ENCODE measurements at places on chromosomes 7 and 10.

- DNase-seq, result no peak
These were observed 2.3 kb upstream of the SMKR1 start for GRCh38 chr7:129499999-129500398.

DNA sequence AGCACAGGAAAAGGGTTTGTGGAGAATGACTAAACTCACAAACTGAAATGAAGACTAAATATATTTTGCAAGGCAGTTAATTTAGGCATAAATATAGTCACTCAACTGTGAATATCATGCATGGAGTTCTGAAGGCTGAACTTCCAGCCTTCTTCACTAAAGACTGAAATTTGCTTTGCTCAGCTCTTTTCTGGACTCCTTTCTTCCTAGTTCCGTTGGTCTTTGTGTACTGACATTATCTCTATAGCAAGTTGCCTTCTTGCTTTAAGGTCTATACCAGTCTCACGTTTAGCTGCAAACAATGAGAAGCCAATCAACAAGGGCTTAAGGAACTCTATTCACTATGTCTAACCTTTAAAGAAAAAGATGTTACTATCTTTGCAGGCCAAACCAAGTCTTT is 22.6 kb downstream of the GARIN1A start:
- DNase-seq, result no peak

DNA sequence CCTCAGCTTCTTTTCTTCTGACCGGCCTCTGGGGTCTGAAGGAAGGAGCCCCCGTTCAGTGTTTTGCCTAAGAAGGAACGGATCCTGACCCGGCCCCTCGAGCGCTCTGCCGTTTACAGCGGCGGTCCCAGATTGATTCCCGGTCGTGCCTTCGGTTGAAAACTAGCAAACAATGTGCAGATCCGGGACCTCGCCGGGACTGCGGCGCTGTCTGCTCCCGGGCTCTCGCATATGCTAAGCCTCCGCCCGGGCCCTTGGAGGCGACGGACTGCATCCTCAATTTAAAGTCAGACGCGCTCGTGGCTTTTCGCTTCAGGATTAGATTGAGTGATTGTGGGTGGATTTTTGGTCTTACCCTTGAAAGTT is 559 bp downstream of the DBF4 start:
- peak; percentile 62 for DNase-seq

DNA sequence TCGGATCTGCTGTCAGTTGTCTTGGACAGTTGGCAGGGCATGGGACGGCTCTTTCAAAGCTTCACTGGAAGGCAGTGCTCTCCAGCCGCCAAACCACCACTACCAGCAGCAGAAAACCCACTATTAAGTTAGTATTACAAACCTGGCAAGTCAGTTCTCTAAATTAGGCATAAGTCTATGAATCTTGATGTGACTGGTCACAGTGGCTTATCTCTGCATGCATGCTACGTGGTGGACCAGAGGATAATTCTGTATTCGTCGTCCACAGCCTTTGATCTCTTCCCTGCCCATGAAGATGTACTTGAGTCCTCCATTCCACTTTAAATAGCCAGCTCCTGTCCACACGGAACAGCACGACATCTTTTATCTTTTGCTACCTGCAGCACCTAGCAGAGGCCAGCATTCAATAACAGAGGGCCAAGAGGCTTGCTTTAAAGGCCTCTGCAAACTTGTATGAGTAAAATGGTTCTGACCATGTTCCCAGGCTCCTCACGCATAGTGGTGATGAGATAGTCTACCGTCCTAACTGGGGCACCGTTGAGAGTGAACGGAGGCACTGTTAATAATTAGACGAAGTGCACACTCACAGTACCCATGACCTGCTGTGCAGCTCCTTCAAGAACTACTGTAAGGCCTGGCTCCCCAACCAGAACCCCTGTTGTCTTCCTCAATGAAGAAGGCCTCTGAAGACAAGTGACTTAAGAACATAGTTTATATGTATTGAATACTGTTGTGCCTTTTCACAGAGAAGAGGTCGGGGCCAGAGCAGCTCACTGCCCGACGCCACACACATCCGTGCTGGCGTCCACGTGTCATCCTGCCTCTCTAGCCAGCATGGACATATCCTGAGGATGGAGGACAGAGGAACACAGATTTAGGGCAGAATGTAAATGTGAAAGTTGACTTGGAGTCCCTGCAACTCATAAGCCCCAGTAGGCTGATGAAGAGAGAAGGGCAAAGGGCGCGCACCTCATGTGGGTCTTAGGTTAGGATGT is 1.0 kb downstream of the GPR146 start:
- DNase-seq, result no peak

DNA sequence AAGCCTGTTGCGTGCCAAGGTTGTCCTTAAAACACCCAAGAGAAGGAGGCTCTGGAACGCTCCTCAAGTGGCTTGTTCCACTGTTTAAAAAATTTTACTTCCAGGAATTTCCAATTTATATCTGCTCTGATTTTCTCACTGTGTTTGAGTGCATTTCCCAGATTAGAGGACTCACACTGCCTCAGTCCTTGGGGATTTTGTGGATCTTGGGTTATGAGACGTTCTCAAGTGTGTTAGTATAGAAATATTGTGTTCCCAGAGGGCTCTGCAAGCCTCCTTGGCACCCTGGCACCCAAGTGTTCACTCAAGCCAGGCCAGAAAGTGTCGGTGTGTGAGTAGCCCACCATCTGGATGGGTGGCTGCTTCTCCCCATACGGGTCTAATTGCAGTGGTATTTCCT is 192.2 kb downstream of the SNX10 start:
- DNase-seq, result no peak

DNA sequence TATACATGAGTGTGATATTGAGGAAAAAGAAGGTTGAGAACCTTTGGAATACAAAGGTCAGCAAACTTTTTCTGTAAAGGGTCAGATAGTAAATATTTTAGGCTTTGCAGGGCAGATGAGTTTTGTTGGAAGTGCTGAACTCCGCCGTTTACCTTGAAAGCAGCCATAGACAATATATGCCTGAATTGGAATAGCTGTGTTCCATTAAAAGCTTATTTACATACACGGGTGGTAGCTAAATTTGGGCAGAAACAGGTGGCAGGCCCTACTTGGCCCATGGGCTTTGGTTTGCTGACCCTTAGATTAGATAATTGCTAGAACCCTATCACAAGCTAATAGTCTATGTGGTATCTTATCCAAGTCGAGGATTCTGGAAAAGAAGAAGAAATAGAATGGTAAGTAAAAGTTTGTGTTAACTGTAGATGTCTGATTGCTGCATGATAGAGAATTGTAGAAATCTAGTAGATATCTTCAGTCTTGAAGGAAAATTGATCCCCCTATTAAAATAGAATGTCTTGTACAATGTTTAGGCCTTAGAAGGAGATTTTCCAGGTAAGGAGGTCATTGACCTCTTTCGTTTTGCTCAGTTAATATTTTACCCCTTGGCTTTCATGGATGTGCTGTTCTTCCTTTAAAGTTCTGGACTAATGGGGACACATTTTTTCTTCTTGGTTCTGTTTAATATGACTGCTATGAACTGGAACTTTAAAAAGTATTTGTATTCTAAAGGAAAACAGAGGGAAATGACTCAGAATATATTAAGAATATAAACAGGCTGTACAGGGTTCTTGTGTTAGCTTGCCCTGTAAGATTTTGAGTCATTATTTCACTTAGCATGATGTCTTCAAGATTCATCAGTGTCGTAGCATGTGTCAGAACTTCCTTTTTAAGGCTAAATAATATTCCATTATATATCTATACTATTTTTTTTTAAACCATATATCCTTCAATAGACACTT is 8.0 kb downstream of the RBM33 start:
- no peak for DNase-seq

GRCh38 chr7:17315974-17316373 is 17.5 kb downstream of the AHR start:
- DNase-seq, result no peak

- DNase-seq, result peak; percentile 6
These were observed 21.2 kb upstream of the UCN3 start for GRCh38 chr10:5343561-5343960.

GRCh38 chr10:7388602-7389001 is 22.2 kb downstream of the SFMBT2 start:
- no peak for DNase-seq

- no peak for DNase-seq
These were observed 2.9 kb upstream of the CD36 start for GRCh38 chr7:80635533-80635932.

GRCh38 chr10:43229208-43230061 is 37.4 kb downstream of the RASGEF1A start:
- DNase-seq, result no peak

DNA sequence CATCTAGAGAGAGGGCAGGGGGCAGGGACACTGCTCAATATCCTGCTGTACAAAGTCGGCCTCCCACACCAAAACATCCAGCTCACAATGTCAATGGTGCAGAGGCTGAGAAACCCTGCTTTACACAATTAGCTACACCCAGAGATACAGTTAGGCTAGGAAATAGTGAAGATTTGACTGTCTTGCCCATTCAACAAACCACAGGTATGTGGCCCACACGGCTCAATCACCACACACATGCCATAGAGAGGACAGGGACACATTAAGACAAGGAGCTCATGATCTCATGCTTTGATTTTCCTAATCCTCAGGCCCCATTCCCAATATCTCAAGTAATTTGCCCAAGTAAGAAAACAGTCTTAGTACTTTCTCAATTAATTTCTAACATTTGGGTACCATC is 110.4 kb downstream of the OSBPL3 start:
- no peak for DNase-seq

- peak; percentile 76 for DNase-seq
These were observed 155.8 kb downstream of the BMPER start for GRCh38 chr7:34061149-34061548.

DNA sequence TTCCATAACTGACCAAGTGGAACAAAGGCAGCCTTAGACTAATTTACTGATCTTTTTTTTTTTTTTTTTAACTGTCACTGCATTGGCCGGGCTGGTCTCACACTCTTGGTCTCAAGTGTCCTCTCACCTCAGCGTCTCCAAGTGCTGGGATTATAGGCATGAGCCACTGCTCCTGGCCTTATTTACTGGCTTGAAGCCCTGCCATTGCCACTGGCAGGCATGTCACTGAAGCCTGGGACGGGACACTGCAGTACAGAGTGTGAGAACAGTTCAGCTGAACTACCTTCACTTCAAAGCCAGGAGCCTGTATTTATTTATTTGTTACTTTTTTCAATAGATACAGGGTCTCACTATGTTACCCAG is 15.4 kb upstream of the ARHGAP12 start:
- no peak for DNase-seq

GRCh38 chr7:28573059-28573553 is 160.8 kb downstream of the CREB5 start:
- peak; percentile 79 for DNase-seq

GRCh38 chr10:122493761-122494160 is 32.4 kb downstream of the HTRA1 start:
- no peak for DNase-seq

DNA sequence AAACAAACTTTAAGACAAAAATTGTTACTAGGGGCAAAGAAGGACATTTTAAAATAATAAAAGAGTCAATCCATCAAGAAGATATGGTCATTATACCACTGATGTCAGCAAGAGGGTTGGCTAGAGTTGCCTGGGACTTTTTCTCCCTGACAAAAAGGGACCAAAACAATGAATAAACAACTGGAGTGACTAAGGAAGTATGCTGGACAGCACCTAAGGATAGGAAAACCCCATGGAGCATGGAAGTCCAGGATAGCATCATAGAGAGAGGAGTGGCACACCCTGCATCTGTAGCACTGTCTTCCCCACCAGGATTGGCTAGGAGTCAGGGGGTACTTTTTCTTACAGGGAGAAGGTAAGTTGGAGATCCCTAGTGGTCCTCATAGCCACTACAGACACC is 73.5 kb upstream of the MACROH2A2 start:
- no peak for DNase-seq

DNA sequence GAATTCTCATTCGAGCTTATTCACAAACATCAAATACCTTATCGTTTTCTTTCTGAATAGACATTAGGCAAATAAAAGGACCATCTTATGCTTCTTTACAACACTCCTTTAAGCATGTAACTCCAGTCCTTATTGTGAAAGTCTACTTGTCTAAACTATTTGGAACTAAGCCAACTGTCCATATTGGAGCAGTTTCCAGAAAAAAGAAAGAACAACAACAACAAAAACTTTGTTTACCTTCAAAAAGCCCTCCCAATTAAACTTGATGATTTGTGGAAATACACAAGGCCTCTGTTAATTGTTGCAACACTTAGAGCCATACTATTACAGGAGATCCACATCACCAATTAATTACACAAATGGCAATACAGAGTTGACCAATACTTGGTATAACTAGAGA is 163.6 kb downstream of the GALNT11 start:
- DNase-seq, result no peak
